ENCODE measurements at places on chromosomes 11 and 22. TPM values are rescaled to one million over a fixed set of nuclear protein-coding genes. Genes with fewer than 3 reads are reported as not detected.

GRCh38 chr11:45754261-45754709, 50.7 kb upstream of the SLC35C1 start:
- no peak for ATAC-seq

GRCh38 chr11:41826085-41826484, 366.6 kb upstream of the LRRC4C start:
- no peak for ATAC-seq

GRCh38 chr22:43256976-43257545, 70.1 kb upstream of the TTLL12 start:
- ATAC-seq, result no peak

- no peak for ATAC-seq
Observed at GRCh38 chr22:42179616-42180015, 49.0 kb upstream of the CYP2D6 start.

Gene ART1
- total RNA-seq, result not detected

DNA sequence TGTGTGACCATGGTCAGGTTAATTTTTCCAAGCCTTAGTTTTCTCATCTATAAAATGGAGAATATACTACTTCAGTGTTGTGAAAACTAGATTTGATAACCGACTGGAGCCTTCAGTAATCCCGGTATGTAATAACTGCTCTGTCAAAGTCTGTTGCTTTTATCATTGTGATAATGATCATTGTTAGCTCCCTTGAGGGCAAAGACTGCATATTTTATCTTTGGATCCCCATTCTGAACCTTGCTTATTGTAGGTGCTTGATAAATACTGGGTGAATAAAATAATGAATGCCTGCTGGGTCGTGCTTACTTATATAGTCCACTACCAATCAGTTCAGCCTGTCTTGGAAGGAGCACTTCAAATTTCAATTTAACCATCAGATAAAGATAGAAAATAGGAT, 105.3 kb downstream of the ARFGAP2 start:
- no peak for ATAC-seq

DNA sequence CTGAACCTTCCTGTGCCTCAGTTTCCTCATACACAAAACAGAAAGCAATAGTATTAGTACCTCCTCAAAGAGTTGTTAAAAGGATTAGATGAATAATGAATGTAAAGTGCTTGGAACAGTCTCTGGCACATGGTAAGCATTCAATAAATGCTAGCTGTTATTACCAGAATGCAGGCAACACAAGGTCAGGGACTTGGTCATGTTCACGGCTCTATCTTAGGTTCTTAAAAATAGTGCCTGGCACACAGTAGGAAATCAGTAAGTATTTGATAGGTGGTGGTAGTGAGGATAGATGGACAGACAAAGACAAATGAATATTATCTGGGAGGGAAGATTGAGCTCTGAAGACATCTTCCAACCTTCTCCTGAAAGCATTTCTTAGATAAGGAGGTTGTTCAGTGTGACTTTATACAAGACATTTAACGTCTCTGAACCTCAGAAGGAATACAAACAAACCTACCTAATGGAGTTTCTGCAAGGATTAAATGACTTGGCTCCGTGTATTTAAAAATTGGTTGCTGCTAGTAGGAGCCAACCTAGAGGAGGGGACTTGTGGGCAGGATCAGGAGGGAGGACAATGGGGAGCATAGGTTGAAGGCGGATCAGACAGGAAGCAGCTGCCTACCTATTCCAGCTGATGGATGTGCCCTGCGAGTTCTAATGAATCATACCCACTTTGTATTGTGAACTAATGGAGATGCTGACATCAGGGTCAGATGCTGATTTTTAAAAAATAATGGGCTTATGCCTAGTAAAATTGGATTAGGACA, 94.1 kb downstream of the DBX1 start:
- no peak for ATAC-seq

DNA sequence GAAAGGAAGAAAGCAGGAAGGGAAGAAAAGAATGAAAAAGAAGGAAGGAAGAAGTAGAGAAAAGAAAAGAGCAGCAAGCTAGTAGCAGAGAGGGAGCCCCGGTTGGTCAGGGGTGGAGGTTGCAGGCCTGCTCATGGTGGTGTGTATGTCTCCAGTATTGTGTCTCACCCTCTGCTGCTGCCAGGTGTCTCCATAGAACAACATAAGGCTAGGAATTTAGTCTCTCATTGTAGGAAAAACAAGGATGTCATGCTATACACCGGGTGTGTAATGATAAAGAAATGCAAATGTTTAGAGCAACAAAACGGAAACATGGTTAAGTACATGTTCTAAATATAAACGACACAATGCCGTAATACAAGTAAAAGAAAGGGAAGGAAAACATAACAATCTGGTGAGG, 342.5 kb downstream of the NTM start:
- no peak for ATAC-seq

Gene TRPC6
- total RNA-seq, result not detected

DNA sequence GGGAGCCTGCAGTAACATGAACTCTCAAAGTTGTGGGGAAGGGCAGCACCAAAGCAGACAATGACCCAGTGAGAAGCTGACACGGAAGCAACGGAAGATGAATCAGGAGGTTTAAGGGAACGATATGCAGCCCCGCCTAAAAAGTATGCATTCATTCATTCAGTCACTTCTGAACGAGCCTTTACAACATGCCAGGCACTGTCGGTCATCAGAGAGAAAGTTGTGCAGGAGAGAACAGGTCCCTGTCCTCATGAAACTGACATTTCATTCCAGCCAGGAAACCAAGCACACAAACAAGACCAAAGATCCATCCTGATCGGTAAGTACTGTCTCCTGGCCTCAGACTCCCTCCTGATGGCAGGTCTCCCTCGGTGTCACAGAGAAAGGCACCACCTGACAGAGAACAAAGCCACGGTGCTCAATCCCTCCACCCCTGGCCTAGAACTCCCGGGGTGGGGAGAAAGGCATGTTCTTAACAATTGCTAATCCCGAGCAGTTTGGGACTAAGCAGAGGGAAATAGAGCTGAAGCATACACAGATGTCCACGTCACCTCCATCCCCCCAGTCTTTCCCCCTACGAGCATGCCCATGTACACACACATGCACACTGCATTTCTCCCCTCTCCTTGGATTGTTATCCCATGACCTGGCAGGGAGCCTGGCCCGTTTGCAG, 49.3 kb downstream of the LRFN4 start:
- ATAC-seq, result no peak

DNA sequence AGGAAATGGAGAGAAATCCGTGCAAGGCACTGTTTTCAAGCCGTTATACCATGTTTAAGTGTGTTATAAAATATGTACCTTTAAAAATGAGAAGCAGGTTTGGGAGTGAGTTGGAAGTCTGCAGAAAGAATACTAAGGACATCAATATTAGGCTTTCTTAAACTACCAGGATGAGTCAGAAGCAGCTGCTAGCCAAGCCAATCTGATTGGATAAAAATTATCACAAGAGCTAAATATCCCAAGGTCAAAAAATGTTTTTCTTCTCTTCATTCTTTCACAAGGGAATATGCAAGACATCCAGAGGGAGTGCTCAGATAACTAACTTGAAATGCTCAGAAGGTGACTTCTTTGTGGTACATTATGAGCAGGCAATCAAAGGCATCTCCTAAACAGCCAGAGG, 19.3 kb upstream of the CKAP5 start:
- ATAC-seq, result no peak

Gene GPHA2
- total RNA-seq, result not detected

DNA sequence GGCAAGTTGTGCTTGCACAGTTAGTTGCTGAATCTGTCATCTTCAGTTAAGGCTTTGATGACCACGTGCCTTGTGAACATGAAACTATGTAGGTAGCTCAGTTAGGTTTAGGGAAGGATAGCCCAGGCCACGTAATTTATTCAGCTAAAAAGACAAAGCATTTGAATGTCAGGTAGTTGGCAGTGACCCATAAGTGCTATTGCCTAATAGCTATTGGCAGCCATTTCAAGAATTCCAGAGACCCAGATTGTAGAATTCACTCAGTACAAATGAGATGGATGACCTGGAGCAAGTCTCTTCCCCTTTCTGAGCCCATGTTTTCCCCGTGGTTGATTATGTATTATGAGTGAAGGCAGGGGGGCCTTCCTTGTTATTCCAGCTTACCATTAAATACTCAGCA, 265.3 kb upstream of the ANO5 start:
- ATAC-seq, result no peak

Gene NCR3LG1
- total RNA-seq, result 0.95 TPM

GRCh38 chr11:19805376-19805775, 92.7 kb downstream of the NAV2 start:
- ATAC-seq, result no peak

- ATAC-seq, result no peak
Observed at GRCh38 chr11:101661559-101661958, 77.8 kb upstream of the TRPC6 start.

GRCh38 chr22:26648011-26648497, 9.3 kb upstream of the MIAT start:
- peak; percentile 33 for ATAC-seq

DNA sequence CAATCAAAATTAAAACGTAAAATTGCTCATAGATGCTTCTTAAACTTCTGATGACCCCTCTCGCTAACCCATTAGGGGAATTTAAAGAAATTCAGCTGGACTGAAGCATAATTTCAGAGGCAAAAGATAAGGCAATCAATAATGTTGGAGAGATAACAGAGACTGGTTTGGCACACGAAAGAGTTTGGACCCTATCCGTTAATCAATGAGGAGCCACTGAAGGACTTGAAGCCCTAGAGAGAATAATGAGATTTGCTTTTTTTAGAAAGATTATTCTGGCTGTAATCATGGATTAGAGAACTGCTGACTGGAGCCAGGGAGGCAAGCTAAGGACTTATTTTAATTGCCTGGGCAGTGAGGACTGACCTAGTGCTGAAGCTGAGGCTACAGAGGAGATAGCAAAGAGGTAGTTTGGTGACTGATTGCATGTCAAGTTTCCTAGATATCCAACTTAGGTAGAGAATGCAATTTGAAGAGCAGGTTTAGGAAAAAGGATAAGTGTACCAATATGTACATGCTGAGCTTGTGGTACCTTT, 11.9 kb upstream of the ARHGAP42 start:
- ATAC-seq, result no peak

Gene KLHL35
- 1.2 TPM for total RNA-seq

GRCh38 chr22:39721206-39722031, 150.9 kb downstream of the CACNA1I start:
- ATAC-seq, result peak; percentile 90

Gene DNAJB7
- not detected for total RNA-seq

GRCh38 chr11:79541466-79541865, 100.6 kb upstream of the TENM4 start:
- no peak for ATAC-seq

DNA sequence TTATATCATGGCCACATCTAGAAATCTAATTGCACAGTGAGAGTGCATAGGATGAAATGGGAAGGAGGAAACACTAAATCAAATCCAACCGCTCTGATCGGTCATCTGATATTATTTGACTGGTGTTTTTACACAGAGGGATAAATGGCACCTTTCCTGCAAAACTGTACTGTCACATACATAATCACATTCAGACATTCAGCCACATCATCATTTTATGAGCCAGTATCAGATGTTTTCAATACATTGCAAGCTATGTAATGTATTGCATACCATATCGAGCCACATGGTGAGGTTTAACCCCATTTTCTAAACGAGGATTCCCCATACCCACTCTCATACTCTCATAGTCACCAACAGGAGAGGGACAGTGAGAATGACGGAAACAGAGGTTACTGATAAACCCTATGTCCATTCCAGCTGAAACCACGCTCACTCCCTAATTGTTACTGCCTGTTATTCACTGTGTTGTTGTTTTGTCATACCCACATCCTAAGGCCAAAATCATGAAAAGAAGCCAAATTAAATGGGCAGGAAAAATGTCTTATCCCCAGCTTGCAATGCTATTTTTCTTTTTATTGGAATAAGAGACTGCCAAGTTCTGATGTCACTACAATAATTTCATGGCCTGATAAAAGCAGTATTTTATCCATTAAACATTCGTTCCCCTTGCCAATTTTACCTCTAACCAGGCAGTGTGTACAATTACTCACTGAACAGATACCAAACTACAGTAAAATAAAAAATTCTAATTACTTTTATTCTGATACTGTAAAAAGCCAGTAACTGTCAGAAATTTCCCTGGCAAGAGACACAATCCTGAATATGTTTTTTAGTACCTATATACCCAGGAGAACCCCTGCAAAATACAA, 9.0 kb downstream of the CDON start:
- ATAC-seq, result no peak

Gene TEX12
- total RNA-seq, result 0.99 TPM

DNA sequence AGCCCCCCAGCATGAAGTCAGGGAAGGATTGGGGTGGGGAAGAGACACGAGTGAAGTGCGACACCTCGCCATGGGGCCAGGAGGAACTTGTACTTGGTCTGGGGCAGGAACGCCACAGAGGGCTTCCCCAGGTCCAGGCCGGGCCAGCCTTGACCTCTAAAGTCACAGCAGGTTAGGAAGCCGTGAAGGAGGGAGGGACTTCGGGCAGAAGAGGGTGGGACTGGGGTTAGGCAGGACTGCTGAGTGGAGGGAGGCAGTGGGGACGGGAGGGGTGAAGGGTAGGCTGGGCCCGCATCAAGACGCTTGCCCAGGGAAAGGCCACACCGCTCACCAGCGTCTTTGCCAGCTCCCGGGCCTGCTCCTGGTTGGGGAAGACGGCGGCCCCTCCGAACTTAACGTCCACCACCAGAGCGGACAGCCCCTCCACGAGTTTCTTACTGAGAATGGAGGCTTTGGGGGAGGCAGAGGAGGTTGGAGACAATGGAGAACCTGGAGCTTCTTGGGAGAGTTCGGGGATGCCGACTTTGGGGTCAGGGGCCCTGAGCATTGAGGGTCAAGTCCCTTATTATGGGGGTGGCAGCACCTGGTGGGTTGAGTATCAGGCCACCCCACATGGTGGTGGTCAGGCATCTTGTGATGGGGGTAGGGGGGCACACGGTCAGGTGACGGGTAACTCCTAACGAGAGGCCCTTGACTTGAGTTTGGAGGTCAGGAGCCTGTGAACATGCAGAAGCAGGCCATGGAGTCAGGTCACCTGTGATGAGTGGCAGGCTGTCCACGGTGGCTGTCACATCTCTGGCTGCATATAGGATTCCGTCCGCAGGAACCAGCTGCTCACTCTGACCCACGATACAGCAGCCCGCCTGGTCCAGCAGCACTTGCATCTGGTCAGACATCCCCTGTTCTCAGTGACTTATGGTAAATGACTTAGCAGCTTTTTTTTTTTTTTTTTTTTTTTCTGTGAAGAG, 1.7 kb upstream of the SCO2 start:
- ATAC-seq, result peak; percentile 20

Gene YIF1A
- total RNA-seq, result 41.2 TPM

- ATAC-seq, result peak; percentile 76
Observed at GRCh38 chr11:34380696-34381095, 22.9 kb upstream of the ABTB2 start.

All from activated T-helper 17 cell treated with anti-CD3 and anti-CD28 coated beads, Interleukin-2, amount 50 U/mL, for 72 hours (primary cell).